ENCODE measurements at places on chromosomes 3 and 15. TPM values are rescaled to one million over a fixed set of nuclear protein-coding genes. Genes with fewer than 3 reads are reported as not detected.

DNA sequence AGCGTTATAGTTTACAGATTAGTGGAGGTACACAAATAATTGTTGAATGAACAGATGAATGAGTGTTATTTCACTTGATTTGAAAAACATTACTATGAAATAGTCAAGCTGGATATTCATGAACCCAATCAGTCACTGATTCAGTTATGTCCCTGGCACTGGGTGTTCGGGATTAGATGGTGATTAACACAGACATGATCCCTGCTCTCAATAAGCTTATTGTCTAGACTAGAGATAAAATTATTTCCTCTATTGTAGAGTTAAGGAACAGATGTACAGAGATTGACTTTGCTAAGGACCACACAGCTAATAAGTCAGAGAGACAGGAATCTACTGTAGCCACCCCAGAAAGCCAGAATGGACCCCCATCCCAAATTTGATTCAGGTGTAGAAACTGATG is 963 bp downstream of the GRAMD1C start:
- DNase-seq = no peak

GRCh38 chr3:114186501-114186900 is 7.6 kb upstream of the DRD3 start:
- no peak for DNase-seq

GRCh38 chr3:99418209-99418635 is 220.2 kb upstream of the COL8A1 start:
- no peak for DNase-seq

DNA sequence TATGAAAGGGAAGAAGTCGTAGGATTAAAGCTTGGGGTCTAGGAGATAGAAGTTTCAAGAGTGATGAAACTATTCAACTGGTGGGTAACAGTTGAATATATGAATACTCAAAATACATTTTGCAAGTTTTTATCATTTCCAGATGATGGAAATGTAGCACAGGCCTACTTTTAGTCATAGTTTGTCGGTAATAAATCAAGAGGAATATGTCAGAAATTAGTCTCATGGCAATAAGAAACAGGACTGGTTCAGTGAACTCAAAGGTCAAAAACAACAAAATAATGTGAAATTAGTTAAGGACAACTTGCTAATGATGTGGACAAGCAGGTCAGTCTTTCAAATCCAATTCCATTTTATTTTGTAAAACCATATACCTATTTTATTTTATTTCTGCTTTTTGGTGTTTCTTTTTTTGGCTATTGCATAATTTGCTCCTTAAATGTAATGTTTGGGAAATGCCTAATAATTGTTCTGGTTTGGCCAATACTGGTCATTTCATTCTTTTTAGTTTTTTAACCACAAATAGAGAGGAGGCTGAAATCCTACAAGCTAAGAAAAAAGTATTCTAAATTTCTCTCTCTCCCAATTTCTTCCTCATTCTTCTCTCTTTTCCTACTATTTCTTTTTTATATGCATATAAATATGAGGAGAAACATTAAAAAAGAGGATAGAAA is 195.2 kb upstream of the ARHGEF26 start:
- no peak for DNase-seq

- DNase-seq = no peak
These were observed 79.6 kb upstream of the SPATA12 start for GRCh38 chr3:56980798-56981390.

DNA sequence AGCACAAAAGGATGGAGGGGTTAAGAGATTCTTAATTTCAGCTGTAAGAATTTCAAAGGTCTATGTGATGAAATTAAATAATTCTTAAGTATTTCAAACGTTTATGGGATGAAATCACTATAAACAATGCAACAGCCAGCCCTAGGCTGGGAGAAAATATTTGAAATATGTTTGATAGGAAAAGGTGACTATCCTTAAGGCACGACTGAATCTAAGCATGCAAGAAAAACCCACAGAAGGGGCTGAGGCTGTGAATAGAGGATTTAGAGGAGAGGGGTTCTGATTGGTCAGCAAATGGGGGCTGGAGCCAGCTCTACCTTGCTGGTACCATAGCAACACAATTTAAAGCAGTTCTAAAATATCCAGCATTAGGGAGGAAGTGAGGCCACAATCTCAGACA is 220.8 kb upstream of the ATP10A start:
- DNase-seq = no peak

- DNase-seq = no peak
These were observed 4.9 kb downstream of the TM6SF1 start for GRCh38 chr15:83112233-83112955.

GRCh38 chr15:59276225-59277178 is 69.9 kb downstream of the LDHAL6B start:
- DNase-seq = no peak

DNA sequence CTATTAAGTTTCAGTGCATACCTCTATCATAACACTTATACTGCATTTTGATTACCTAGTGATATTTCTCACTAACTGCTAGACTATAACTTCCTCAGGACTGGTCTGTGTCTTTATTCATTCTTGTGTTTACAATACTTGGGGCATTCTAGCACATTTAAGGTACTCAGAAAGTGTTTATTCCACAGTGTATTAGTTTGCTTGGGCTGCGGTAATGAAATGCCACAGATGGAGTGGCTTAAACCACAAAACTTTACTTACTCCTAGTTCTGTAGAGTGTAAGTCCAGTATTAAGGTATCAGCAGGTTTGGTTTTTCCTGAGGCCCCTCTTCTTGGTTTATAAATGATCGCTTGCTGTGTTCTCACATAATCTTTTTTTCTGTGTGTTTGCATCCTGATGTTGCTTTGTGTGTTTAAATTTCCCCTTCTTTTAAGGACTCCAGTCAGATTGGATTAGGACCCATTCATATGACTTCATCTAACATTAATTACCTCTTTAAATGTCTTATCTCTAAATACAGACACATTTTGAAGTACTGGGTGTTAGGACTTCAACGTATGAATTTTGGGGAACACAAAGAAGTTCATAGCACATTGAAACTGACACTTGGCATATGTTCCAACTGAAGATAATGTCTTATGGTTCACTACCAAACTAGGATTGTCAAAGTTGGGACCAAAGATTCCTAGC is 23.9 kb downstream of the RNF111 start:
- DNase-seq = no peak

GRCh38 chr15:80560601-80561400 is 134.3 kb upstream of the ABHD17C start:
- DNase-seq = no peak

DNA sequence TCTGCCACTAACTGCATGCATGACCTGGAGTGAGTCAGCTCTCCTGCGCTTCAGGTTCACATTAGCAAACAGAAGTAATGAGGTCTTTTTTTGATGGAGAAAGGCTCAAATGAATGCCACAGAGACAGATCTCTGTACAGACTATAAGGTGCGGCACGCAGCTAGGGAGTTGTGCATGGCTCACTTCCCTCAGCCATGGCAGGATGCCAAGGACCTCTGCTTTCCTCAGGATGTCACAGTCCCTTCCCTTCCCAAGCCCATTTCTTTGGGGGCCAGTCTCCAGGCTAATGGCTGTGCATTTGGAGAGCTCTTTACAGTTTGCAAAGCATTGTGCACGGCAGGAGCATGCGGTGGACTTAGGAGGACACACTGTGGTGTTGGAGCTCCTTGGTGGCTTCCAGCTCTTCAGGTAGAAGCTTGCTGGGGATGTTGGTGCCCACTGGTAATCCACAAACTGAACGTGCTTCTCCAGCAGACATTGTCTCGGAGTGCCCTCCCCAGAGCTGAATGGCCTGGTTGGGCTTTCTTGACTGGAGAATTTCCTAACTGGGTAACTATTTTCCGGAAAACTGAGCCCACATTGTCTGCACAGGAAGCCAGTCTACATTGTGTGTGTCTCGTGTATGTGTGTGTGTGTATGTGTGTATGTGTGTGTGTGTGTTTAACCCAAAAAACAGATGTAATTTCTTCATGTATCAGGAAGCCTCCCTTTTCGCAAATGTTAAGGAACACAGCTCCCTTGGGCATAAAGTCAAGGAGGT is 172.5 kb upstream of the TLE3 start:
- no peak for DNase-seq

DNA sequence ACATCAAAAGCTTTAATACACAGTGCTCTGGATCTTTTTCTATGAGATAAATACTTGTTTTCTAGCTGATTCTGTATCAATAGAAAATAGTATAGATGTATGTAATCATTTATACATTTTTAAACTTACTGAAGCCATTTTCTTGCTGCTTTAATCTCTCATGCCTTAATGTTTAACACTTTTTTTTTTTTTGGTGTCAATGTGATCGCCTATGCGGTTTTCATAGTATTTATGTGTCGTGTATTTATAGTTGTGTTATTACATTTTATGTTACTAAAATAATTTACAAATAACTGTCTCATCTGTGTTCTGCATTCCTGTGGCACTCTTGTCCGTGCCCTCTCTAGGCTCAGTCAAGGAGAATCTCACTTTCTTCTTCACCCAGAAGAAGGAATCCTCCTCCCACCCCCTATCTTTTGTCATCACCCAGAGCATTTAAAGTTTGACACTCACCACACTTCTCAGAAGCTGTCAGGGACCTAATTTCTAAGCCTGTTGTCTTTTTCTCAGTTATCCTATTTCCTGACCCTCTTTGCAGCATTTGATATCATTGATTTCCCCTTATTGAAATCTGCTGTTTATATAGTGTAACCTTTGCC is 21.4 kb upstream of the GPR171 start:
- no peak for DNase-seq

DNA sequence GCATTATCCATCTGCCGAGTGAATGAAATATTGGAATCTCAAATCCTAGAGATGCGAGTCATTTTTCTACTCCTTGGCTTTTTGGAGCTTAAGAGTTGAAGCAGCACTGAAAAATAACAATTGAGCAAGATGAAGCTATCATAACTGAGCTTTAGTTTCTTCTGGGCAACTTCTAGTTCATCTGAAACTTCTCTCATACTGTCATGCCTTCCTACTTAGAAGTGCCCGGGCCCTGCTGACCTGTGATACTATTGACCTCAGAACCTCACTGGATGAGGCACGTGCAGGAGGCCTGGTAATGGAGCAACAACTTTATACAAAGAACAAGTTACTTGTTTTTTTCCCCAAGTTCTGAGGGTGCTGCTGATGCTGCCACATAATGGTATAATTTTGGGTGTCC is 48.5 kb upstream of the P3H2 start:
- no peak for DNase-seq

GRCh38 chr15:88401996-88402656 is 65.1 kb downstream of the MRPL46 start:
- no peak for DNase-seq

DNA sequence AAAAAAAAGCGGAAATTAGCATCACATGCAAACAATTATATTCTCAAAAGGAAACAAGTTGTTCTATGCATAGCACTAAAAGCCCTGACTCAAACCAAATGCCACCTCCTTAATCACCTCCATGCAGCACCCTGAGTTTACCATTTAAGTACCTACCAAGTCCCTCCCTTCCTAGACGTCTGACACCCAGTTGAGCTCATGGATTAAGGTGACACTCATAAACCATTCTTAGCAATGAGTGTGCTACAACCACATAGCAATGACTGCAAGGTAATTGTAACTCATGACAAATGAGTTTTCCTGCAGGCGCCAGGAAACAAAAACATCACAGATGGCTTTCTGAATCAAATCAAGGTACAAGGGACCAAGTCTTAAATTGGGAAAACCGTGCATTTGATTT is 32.0 kb downstream of the WWTR1 start:
- no peak for DNase-seq

DNA sequence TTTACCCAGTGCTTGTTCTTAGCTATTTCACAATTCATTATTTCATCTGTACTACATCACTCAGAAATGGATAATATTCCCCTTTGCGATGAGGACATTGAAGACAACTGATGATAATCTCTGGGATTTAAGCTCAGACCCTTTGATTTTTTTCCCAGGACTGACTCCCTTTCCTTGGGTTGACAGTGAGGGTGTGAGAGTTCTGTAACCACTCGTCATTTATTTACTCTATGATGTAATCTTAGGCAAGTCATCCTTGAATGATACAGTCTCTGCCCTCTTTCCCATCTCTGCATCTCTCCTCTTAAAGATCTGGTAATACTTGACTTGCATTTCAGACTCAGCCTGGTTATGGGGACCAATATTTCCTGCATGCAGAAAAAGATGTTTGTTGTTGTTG is 1041.7 kb downstream of the AGBL1 start:
- no peak for DNase-seq

DNA sequence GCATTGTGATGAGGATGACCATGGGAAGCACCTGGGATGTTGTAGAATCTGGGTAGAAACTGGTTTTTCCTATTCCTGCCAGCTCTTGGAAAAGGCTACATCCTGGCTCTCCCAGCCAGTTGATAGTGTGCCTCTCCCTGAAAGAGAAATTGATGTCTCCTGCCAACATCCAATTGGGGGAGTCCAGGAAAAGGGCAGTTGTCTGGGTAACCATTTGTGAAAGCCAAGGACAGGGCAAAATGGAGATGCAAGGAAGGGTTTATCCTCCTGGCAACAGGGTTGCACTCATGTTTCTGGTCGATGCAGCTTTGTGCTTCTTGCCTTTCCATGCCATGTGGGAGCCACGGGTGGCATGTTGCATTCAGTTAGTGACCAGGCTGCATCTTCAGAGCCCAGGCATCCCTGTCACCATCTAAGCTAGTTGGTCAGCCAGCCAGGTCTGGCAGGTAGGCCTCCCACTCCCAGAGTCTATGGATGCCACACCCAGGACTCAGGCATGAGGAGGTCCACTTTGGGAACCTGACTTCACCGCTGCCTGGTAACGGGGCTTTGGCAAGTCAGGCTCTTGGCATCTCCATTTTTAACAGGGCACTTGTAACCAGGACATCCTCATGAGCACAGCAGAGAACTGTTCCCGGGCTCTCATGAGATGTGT is 153.5 kb downstream of the DNAJB8 start:
- DNase-seq = no peak

DNA sequence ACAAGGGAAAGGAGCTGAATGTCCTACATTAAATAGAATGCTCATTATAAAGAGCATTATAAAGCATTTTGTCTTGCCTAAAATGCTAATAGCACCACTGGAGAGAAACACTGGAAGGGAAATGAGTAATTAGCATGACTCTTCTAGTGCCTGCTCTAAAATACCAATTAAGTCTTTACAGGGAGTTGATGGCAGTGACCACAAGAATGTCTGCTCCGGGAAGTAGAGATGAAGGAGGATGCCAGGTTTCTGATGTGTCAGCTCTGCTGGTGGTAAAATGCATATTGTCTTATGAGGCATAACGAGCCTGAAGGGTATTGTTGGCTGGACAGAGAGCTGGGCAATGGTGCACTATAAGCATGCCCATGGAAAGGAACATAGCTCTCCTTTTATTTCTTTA is 49.5 kb downstream of the MYLK start:
- DNase-seq = no peak

- no peak for DNase-seq
These were observed 42.8 kb upstream of the RPL35A start for GRCh38 chr3:197907196-197907595.

GRCh38 chr3:105905328-105905727 is 36.5 kb upstream of the CBLB start:
- no peak for DNase-seq

- DNase-seq = no peak
These were observed 31.2 kb upstream of the MYO5C start for GRCh38 chr15:52326756-52327155.

- DNase-seq = no peak
These were observed 394.6 kb upstream of the IL12A start for GRCh38 chr3:159593927-159594605.

FOXL2NB gene
- polyA plus RNA-seq = 0.07 TPM

SPATA12 gene
- polyA plus RNA-seq = 0.22 TPM

CHRM5 gene
- 0.35 TPM for polyA plus RNA-seq

SAMMSON gene
- polyA plus RNA-seq = not detected

NRG4 gene
- 10.2 TPM for polyA plus RNA-seq

CFAP92 gene
- 1.7 TPM for polyA plus RNA-seq

CHAC1 gene
- 2.4 TPM for polyA plus RNA-seq

STAC gene
- 12.5 TPM for polyA plus RNA-seq

All from left kidney (tissue), 8 donors.